ENCODE measurements at places on chromosomes 5 and 9.

GRCh38 chr5:143985832-143986515 is 174.0 kb downstream of the HMHB1 start:
- DNase-seq: no peak

DNA sequence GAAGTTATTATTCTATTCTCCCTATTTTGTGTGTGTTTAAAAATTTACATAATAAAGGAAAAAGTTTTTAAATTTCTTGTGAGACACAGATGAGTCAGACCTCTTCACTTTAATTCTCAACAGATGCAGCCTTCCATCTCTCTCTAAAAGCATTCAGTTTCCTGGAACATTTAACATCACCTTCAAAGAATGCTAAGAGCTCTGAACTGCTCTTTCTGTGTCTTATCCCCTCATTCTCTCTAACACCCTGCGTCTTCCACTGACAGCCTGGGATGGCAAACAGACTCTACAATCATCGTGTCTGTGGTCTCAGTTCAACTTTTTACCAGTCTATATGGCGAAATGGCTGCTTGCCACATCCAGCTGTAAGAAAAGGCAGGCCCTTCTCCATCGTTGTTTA is 173.0 kb downstream of the HINT1 start:
- no peak for DNase-seq

DNA sequence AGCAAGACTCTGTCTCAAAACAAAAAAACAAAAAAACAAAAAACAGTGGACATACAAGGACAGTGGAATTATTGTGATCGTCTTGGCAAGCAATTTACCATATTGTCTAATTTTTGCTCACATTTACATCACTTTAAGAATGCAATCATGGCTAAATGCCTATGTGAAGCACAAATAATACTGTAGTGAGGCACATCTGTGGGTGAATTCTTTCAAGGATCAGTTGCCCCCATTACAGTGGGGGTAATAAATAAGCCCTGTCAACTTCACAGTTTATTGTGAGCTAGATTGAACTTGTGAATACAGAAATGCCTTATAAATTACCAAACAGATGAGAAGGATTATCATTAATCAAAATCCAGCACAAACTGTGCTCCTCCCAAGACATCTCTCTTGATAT is 150.2 kb upstream of the PAPPA start:
- DNase-seq: no peak

DNA sequence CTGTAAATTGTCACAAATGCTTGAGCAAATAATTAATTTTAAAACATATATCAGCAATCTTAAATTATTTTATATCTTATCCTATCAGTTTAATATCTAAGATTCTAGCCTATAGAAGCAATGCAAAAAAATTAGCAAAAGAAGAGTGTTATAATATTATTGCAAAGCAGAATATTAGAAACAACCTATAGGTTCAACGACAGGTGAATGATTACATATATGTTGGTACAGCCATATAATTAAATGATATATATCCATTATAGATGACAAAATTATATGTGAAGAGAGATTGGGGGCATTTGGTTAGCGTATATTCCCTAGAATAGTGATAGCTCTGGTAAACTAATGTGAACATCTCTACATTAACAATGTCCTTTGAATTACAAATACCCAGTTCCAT is at the start of gene IFNE:
IFNE (minus strand) TSS at position 101 of the 400 bp plus-strand sequence. CDS start 619 bp downstream, outside the sequence.
- no peak for DNase-seq

DNA sequence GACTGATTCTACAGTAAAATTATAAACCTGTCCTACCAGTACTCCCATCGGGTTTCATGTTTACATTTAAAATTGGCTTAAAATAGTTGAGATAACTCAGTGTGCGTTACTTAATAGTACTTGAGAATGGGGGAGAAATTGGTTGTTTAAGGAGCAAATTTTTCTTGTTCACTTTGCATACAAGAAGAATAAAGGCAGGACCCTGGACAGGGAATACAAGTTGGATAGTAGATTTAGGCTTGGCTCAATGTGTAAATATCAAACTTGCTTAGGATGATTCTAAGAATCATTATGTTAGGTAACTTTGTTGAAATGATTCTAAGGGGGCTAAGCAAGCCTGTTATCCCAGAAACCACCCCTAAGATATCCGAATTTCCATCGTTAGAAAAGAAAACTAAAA is 448.4 kb upstream of the TLE4 start:
- no peak for DNase-seq

- DNase-seq: no peak
These were observed 319.3 kb downstream of the TLE1 start for GRCh38 chr9:81370096-81370495.

- DNase-seq: no peak
These were observed 1.4 kb downstream of the CDC37L1 start for GRCh38 chr9:4680750-4681149.

GRCh38 chr5:15823398-15823797 is 323.4 kb downstream of the FBXL7 start:
- no peak for DNase-seq

GRCh38 chr5:132947671-132948070 is 15.8 kb downstream of the AFF4 start:
- DNase-seq: no peak

DNA sequence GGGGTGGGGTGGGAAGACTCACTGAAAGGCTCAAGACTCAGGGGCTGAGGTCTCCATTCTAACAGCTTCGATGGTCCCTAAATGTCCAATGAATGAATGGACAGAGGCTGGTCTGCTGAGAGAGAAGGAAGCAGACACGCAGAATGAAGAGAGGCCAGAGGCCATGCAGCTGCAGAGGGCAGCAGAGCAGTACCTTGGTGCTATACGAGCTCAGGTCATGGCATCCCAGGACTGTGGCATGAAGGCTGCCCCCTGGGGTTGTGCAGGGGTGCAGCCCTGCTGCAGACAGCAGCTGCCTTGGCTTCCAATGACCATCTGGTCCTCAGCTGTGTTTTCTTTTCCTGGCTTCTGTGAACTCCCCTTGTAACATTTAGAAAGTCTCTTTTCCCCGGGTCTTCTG is 15.2 kb upstream of the CORO2A start:
- DNase-seq: no peak

GRCh38 chr5:137015540-137016116 is 483.5 kb downstream of the SPOCK1 start:
- no peak for DNase-seq

- DNase-seq: no peak
These were observed 32.1 kb downstream of the GRIN3A start for GRCh38 chr9:101706261-101706798.

- DNase-seq: no peak
These were observed 81.1 kb downstream of the PDZD2 start for GRCh38 chr5:31720004-31720403.

DNA sequence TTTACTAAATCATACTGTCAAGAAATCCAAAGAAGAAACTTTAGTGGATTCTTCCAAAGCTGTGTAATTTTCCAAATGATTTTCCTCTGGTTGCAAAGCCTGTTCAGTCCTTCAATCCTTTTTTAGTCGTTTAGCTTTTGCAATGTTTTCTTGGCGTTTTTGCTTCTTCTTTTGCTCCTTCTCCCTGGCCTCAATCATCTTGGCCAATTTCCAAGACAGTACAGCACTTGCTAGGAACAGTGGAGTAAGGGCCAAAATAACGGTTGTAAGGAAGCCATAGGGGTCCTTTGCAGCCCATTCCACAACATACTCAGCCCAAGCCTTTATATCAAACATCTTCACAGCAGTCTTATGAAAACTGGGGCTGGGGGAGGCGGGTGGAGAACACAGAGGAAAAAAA is 2.4 kb downstream of the SMIM15 start:
- no peak for DNase-seq

DNA sequence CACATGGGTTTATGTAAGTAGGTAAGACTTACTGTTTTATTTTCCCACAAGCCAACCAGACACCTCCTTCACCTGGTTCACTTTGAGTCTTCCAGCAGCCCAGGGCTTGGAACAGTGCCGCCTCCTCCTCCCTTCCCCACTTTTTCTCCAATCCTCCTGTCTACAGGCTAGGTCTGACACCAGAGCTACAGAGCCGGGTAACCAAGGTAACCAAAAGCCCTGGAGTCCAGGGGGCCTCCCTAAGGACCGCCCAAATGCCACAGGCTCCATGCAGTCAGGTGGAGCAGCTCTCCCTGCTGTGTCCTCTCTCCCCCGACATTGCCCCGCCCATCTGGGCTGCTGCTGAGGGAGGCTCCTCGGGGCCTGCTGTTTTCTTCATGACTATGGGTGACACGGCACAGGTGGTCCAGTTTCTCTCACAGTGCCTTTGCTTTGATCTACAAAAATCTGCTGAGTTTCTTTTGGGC is 138.0 kb upstream of the EFNA5 start:
- no peak for DNase-seq

DNA sequence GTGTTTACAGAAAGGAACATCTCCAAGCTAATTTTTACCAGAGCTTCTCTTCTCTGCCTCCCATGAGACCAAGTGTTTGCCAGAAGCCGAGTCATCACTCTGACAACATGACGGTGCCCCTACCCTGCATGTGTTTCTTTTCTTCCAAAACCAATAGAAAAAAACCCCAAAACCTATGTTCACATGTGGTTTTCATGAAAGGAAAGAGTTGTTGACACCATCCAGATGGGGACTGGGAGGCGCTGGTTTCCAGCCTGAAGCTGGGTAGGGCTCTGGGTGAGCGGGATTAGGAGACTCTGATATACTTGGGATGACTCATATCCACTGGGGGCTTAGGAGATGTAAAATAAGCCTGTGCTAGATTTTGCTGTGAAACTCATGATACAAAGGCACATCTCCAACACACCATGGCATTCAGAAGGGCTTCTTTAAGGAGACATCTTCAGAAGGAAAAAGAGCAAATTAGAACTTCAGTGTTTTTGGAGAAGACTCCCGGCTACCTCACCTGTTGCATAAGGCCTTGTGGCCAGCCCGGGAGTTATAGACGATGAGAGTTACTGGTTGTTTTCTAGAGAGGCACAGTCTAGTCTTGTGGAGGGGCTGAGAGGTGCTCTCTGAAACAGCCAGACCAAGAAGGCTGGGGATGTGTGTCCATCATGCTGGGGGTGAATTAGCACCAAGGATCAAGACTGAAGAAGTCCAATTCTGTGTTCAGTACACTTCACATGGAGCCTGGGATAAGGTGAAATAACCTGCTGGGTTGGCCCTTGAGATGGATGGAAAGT is 108.9 kb upstream of the LHFPL2 start:
- no peak for DNase-seq

DNA sequence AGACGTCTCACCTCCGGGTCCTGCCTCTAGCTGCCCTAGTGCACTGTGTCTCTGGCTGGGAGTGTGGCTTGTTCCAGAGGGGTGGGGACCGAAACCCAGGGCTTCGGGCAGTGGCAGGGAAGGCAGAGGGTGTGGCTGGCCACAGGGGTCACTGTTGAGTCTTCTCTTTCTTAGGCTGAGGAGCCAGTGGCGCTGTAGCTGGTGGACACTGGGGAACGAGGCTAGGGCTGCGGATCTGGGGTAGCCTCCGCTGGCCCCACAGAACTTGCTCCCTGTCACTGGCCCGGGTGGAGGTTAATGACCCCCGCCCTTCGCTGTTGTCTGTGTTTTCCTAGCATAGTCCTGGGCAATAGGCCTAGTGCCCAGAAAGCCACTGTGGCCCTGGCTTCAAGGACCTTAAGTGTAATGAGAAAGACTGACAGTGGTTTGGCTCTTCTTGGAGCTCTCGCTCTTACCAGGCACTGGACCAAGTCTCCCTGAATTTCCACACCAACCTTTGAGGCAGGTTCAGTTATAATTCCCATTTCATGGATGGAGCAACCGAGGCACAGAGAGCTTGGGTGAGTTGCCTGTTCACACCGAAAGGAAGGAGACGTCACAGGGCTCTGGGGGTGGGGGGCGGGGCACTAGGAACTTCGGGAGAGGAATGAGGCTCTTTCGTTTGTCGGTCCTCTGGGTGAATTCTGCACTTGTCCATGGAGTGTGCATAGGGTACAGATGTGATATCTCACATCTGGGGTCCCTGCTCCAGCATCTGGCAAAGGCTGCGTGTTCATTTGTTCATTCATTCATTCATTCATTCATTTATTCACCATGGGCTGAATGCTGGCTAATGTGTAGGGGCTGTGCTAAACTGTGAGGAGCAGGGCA is 4.8 kb upstream of the IER5L start:
- DNase-seq: no peak

- no peak for DNase-seq
These were observed 291.9 kb downstream of the KCTD16 start for GRCh38 chr5:144462577-144462976.

- DNase-seq: no peak
These were observed 9.7 kb upstream of the MEF2C start for GRCh38 chr5:88892669-88893068.

- no peak for DNase-seq
These were observed 92.6 kb downstream of the LIFR start for GRCh38 chr5:38463634-38464521.

DNA sequence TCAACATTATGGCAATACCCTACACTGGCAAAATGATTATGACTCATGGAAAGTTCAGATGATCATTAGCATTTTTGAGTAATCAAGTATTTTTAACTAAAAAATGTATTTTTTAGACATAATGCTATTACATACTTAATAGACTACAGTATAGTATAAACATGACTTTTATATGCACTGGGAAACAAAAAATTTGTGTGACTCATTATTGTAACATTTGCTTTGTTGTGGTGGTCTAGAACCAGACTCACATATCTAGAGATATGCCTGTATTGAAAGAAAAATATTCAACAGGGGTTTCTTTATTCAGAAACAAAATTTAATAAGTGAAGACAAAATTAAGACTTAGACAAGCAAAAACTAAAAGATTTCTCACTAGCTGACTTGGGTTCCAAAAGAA is 385.3 kb upstream of the RIOK2 start:
- no peak for DNase-seq

DNA sequence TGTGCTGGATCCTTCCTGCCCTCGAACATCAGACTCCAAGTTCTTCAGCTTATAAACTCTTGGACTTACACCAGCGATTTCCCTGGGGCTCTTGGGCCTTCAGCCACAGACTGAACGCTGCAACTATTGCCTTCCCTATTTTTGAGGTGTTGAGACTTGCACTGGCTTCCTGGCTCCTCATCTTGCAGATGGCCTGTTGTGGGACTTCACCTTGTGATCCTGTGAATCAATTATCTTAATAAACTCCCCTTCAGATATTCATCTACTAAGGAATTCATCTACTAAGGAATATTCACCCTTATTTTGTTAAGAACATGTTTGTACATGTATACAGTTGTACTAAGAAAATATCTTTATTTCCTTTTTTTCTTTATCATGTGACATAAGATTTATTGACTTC is 1079.7 kb downstream of the CDH12 start:
- DNase-seq: no peak

DNA sequence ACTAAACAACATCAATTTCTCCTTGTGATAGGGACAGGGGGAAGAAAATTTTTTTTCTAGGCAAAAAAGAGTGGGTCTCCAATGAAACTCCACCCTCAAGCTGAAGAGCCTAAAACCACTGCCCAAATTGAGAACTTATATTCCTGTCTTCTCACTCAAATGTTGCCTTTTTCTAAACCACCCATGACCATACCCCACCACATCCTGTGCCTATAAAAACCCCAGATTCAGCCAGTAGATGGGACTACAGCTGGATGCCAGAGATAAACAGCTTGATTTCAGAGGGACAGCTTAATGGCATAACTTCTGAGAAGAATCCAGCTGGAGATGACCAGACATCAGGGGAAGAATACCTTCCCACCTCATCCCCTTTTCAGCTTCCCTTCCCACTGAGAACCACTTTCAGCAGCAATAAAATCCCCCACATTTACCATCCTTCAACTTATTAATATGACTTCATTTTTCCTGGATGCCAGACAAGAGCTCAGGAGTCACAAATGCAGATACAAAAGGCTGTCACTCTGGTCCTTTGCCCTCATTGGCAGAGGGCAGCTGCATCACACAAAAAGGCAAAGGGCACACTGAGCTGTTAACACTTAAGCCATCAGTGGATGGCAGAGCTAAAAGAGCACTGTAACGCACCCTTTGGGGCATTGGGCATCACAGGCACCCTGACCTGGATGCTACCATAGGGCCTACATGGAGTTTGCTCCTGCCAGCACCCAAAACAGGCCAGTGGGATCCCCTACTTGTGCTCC is 972.5 kb upstream of the CTNND2 start:
- no peak for DNase-seq

Data from stimulated activated CD4-positive, alpha-beta T cell treated with anti-CD3 and anti-CD28 coated beads, TNF-alpha, amount 100 ng/mL, for 4 hours (primary cell).